Large intestine (tissue), 12 donors: ENCODE measurements at places on chromosomes 1 and 21.

- peak; percentile 83 for DNase-seq
Measured at GRCh38 chr1:24910751-24911650, 19.1 kb downstream of the RUNX3 start.

GRCh38 chr1:184276416-184276815, 110.4 kb upstream of the C1orf21 start:
- no peak for DNase-seq

DNA sequence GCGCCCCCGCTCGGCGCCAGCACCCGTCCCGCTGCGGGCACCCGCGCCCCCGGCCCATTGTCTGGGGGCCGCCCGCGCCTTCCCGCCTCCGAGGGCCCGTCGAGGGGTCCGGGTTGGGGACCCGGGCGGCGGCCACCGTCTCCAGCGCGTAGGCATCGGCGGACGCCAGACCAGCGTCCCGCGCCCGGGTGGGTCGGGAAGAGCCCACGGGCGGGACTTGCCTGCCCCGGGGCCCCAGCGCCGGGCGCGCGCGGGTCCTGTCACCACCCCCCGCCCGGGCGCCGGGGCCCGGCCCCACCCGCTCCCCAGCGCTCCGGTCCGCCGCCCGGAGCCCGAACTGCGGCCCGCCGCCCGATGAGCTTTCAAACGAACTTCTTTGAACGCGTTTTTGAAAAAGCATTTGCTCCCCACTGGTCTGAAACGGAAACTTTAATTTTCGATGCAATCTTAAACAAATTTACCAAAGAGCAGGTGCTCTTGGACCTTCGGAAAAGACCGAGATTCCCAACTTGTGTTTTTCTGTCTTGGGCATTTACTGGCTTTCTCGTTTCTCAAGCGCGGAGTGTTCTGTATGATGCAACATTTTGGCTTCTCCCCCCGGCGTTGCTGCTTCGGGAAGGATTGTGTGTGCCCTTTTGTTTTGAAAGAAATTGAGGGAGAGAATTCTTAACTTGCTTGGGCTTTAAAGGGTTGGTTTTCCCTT, 615 bp downstream of the CLIC4 start:
- peak; percentile 65 for DNase-seq

- no peak for DNase-seq
Measured at GRCh38 chr1:1098681-1099421, 17.0 kb downstream of the C1orf159 start.

- DNase-seq: peak; percentile 75
Measured at GRCh38 chr1:226481133-226481532, 67.4 kb upstream of the STUM start.

GRCh38 chr1:15355968-15356625, 53.6 kb upstream of the EFHD2 start:
- DNase-seq: peak; percentile 58

GRCh38 chr1:231778009-231778719, 151.6 kb downstream of the DISC1 start:
- DNase-seq: peak; percentile 11
